AG09309 (cell line): ENCODE measurements at places on chromosomes 6 and 20.

DNA sequence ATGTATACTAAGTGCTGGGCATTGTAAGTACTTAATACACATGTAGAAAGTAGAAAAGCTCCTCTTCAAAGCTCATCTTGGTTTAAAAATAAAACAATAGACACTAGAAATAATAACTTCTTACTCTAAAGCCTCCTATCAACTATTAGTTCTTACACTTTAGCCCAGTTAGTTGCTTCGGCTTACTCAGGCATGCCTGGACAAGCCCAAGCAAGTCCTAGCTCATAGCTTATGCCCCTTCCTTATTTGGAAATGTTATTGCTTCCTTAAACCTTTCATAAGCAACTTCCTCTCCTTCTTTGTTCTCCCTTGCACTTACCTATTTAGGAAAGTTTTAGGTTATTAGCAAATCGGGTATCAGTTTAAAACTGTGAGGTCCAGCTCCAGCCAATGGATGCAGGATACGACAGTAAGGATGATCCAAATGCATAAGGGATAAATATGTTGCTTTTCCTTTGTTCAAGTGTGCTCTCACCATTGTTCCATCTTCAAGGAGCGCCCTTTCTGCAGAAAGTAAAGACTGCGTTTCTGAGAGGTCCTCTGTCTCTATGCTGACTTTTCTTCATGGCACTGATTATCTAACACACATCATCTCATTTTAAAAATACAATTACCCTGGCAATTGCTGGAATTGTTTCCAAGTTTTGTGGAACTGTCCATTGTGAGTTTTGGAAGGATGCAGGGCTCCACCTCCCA is 12.3 kb downstream of the TMEM30A start:
- peak; percentile 29 for DNase-seq

GRCh38 chr6:85676086-85676729 is 33.5 kb upstream of the SYNCRIP start:
- no peak for DNase-seq

- DNase-seq = no peak
Measured at GRCh38 chr6:2915150-2915549, 12.0 kb upstream of the SERPINB9 start.

DNA sequence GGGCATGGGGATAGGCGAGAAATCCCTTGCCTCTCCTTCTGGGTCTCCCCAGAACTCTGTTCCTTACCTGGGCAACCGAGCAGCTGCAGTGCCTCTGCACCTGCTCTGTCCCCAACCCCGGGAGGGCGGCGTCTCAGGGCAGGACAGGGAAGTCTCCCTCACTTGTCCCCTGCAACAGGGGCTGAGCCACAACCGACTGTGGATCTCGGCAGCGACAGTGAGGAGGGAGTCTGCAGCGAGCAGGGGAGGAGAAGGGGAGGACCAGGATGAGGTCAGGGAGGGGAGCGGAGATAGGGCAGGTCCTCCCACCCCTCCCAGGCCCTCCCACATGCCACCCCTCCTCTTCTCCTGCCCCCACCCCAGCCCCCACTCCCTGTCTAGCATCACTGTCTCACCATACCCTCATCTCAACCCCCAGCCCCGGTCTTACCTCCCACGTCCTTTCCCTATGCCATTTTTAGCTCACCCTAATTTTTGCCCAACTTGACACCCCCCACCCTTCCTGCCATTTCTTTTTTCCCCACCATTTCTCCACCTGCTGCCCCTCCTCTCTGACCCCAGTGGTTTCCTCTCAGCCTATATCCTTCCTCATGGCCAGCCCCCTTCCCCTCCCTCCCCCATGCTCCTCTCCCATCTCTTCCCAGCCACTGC is at the start of gene TNXB:
Gene TNXB, minus strand, starts transcription at position 225 of the 651 bp plus-strand sequence. CDS start 11,140 bp downstream, outside the sequence.
- no peak for DNase-seq

- DNase-seq = no peak
Measured at GRCh38 chr6:84560436-84561390, 203.7 kb downstream of the TBX18 start.

- no peak for DNase-seq
Measured at GRCh38 chr20:62288535-62289105, 14.2 kb upstream of the ADRM1 start.

- DNase-seq = no peak
Measured at GRCh38 chr20:57596358-57596757, 23.9 kb downstream of the ZBP1 start.

- no peak for DNase-seq
Measured at GRCh38 chr6:128822271-128822670, 60.7 kb upstream of the LAMA2 start.

GRCh38 chr6:144955859-144956258 is 670.7 kb downstream of the UTRN start:
- no peak for DNase-seq

DNA sequence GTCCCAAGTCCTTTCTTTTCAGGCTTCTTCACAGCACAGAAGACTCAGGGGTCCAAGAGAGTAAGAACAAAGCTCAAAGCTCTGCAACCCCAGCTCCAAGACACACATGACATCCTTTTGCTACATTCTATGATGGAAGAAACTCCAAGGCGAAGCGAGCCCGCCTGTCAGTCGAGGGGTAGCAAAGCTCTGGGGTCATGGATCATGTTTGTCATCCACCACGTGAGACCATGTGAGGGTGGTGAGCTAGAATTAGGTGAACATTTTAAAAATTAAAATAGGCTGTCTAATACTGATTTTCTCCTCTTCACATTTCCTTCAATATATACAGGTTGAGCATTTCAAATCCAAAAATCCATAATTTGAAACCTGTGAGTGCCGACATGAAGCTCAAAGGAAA is 189.6 kb downstream of the TTLL2 start:
- no peak for DNase-seq

- DNase-seq = no peak
Measured at GRCh38 chr6:146709036-146709622, 110.4 kb downstream of the ADGB start.

DNA sequence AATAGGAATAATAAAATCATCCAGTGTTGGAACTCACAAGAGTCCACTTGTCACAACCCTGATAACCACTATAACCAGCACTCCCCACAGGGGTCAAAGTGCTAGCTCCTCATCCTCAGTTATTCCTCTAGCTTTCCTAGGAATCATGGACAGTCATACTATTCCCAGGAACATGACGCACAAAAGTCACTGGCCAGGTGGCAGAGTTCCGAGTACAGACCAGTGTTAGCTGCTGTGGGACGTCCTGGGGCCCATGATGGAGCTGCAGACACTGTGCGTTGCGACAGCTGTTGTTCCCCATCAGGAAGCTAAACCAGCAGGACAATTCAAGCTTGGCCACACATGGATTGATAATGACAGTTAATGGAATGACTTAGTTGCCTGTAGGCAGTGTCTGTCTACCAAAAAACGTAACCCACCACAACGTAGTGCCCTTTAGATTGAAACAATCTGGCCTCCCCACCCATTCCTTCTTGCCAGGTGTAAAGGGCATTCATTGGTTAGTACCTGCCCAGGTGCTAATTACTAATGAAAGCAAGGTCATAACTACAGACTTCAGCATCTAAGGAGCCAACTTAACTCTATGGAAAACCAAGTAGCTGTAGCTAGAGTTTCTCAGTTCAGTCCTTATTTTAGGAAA is 17.4 kb downstream of the EZR start:
- no peak for DNase-seq

GRCh38 chr20:48040491-48040890 is 255.2 kb upstream of the SULF2 start:
- DNase-seq = no peak

DNA sequence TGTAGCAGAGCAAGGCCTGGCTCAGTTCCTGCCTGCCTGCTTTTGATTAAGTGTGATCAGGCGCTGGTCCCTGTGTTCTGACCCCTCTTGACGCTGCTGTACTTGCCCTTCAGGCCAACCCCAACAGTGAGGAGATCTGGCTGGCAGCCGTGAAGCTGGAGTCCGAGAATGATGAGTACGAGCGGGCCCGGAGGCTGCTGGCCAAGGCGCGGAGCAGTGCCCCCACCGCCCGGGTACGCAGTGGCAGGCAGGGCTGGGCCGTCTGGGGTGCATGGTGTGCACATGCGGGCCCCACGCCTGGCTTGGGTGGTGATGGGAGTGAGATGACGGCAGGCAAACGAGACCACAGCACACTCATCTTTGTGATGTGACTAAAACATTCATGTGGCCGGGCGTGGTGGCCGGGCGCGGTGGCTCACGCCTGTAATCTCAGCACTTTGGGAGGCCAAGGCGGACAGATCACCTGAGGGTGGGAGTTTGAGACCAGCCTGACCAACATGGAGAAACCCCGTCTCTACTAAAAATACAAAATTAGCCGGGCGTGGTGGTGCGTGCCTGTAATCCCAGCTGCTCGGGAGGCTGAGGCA is 10.1 kb upstream of the C20orf204 start:
- no peak for DNase-seq

DNA sequence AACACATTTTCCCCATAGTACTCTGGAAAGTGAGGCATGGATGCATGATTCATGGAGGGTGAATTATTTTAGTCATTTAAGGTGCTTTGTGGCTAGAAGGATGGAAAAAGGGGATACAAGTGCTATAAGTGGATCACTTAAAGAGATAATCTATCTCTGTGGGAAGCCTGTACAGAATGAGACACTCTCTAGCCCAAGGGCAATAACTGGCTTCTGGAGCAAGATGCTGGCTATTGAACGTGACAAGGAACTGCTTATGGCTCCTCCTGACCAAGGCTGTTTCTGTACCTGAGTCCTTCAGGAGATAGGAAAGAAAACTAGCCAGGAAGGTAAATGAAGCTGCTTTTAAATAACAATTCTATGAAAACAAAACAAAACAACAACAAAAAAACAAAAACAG is 590.7 kb downstream of the EYS start:
- no peak for DNase-seq

- DNase-seq = no peak
Measured at GRCh38 chr6:11423667-11424066, 113.9 kb upstream of the TMEM170B start.

DNA sequence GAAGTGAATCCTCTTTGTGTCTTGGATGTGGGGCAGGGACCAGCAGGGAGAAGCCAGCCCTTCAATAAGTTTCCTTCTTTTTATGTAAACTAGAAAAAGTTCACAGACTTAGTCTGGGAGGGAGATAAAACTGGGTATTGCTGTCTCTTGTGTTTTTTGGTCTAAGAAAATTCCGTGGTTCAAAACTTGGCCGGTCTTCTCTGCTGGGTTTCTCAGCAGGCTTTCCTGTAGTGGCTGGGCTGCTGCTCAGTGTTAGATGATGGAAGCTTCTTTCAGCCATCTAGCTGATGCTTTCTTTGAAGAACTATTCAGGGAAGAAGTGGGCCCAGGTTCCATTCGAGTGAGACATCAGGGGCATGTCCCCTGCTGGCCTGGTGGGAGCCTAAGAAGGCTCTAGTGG is 70.7 kb upstream of the SCP2D1 start:
- no peak for DNase-seq

- DNase-seq = no peak
Measured at GRCh38 chr20:49766979-49767521, 45.6 kb upstream of the SLC9A8 start.

GRCh38 chr6:80540700-80541099 is 434.2 kb downstream of the BCKDHB start:
- DNase-seq = no peak

DNA sequence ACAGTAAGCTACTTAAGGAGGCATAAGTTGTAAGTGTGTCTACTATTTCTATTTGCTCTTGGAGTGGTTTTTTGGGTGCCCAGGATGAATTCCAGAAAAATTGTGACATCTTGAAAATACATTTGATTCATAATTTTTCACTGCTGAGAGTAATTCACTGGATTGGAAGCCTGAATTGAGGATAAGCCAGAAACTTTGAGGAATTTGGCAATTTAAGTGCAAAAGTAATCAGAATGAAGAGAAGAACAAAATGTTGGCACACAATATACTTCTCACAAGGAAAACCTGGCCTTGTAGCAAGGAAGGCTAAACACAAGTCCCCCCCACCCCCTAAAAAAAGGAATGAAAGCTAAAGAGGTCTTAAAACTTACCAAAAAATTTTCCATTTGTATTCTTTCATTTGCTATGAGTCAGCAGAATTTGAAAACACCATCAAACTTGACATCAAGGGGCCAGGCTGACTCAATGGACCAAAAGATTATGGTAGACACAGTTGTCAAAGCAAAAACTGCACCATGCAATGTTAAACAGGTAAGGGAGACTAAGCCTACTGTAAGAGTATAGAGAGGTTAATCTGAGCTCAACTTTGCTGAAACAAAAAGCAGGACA is 840.0 kb downstream of the FRK start:
- DNase-seq = no peak

- no peak for DNase-seq
Measured at GRCh38 chr20:40568200-40568599, 120.8 kb downstream of the MAFB start.

DNA sequence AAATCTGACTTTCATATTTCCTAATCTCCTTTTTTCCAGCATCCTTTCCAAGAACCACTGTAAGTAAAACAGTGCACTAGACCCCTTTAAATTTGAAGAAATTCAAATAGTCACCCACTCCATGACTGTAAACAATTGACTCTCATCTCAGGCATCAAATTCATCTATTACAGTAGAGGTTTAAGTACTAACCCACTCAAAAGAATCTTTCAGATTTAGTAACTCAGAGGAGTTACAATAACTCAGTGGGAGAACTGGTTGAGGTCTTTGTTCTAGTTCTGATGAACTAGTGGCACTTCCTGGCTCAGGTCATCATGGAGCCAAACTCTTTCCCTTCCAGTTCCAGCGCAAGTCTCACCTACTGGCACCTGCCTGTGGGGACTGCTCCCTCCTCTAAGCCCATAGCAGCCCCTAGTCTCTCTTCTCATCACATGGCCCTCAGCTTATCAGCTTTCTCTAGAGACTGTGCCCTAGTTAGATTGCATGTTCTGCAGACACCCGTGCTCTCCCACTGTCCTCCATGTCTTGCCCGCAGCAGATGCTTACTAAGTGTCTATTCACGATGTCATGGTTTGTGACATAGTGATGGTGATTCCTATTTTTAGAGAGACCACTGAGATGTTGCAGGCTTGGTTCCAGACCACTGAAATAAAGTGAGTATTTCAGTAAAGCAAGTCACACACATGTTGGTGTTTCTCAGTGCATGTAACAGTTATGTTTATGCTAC is 196.2 kb downstream of the TBC1D7 start:
- no peak for DNase-seq

DNA sequence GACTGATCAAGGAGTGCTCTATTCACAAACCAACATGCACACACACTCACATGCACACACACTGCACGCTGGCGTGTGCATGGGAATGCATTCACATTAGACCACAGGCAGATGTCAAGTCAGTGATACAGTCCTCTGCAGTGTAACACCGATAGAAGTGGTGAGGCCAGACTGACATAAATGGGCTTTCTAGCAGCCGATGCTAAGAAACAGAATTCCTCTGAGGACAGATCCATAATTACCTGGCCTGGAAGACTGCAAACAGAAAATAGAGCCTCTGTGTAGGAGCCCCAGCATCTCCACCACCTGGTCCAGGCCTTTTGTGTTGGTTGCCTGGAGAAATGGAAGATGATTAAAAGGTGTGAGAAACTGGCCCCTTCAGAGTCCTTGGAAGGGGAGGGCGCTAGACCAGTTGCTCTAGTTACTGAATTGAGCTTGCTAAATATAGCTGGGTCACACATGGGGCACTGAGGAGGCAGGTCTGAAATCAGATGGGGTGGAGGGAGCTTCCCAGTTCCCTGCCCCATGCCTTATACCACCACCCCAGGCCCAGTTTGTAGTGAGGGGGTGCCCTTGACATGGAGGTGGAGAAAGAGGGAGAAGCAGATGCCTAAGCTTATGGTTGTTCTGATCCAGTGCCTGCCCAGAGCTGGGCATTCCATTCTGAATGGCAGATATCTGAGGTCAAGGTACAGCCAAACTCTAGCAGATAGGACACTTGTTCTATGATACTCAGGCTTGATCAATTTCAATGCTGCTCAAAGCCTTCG is 233.8 kb downstream of the LRFN2 start:
- DNase-seq = no peak
